ENCODE measurements at places on chromosomes 16 and 17.

DNA sequence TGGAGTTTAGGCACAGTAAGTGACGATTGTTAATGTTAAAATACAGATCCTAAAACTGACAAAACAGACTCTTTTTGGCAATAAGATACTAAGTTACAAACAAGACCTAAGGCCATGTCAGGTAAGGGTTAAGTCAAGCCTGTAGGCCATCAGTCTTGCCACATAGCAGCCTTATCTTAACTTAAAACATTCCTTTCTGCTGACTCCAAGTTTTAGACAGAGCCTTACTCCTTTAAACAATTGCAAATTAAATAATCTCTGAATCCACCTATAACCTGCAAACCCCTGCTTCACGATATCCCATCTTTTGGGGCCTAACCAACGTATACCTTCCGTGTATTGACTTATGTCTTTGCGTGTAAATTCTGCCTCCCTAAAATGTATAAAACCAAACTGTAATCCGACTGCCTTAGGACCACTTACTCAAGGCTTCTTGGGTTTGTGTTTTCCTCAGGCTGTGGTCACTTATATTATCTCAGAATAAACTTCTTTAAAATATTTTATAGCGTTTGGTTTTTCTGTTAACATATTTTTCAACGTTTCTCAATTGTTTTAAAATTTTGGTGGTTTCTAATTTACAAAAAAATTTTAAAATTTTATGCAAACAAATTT is 64.4 kb downstream of the EFCAB5 start:
- no peak for DNase-seq

DNA sequence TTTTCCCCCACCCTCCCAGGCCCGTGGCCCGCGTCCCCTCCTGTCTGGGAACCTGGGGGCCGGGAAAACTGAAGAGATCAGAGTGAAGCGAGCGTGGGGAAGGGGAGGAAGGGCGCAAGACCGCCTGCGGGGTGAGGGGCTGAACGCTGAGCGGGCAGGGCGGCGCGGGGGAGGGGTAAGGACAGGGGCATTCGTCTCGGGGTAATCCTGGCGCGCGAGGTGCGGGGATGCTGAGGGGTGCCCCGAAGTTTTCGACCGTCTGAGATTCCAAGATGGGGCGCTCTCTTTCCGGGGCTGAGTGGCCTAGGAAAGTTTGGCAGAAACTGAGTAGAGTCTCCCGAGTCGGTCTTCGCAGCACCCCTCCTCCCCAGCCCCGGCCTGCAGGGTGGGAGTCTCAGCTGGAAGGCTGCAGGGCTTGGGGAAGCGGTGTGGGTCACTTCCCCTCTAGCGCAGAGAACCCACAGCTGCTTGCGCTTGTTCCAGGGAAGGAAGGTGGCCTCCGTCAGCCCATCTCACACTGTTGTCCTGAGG is 555 bp downstream of the TTYH2 start:
- peak; percentile 53 for DNase-seq

DNA sequence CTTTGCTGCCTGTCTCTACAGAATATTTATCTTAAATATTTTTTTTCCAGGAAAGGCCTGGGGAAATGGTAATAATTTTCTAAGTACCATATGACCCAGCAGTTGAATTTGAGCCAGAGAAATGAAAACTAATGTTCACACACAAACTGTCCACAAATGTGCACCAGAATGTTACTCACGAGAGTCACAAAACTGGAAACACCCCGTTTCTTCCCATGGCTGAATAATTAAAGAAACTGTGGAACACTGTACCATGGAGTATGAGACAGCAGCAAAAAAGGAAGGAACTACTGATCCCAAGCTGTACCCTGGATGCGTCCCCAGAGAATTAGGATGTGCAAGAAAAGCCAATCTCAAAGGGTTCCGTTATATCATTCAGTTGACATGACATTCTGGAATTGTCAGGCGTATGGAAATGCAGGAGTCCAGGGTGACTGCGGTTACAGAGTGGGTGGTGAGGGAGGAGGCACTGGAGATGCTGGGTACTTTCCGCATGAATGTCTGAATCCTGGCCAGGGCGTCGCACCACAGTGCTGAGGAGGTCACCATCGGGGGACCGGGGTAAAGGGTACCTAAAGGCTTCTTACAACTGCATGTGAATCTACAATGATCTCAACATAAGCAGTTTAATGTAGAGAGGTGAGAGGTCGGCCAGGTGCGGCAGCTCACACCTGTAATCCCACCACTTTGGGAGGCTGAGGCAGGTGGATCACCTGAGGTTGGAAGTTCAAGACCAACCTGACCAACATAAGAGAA is 34.5 kb downstream of the USP22 start:
- no peak for DNase-seq

DNA sequence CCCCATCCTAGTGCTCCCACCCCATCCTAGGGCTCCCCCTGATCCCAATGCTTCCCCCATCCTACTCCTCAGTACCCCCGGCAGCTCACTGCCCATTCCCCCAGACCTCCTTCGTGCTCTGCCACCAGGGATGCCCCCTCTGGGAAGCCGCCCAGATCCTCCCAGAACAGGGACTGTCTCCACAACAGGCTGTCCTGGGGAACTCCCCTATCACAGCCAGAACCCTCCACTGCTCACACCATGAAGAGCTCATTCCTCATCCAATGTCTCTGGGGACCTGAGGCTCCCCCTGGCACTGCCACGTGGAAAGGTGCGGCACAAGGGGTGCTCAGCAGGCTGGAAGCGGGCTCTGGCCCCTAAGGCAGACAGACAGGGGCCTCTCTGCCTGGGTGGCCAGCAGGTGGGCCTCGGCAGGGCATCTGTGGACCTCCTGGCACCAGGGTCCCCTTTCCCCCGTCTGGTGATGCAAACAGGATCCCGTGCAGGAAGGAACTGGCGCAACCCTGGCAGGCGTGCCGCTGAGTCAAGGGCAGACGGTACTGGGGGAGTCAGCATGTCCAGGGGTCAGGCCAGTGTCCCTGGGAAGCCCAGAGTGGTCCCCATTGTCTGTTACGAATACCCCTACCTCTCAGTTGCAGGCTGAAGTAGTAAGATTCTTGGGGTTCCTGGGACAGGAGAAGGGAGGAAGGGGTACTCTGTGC is 14.8 kb upstream of the PVALEF start:
- DNase-seq: no peak

DNA sequence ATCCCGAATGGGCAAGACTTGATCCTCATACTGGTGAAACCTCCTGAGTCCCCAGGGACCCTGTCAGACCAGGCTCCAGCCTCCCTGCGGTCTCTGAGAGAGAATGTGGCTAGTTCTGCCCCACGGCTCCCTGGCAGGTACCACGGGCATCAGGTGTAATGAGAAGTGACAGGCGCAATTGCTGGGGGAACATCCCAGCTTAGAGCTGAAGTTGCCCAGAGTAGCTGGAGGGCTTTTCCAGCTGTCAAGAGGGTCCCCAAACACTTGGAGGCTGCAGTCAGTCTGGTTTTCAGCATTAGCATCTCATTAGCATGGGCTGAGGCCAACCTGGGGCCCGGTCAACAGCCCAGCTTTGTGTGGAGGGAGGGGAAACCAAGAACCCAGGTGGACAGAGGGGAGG is 100.0 kb upstream of the TMEM132E start:
- DNase-seq: no peak

GRCh38 chr17:28211811-28212210 is 107.2 kb upstream of the TMEM97 start:
- DNase-seq: no peak

DNA sequence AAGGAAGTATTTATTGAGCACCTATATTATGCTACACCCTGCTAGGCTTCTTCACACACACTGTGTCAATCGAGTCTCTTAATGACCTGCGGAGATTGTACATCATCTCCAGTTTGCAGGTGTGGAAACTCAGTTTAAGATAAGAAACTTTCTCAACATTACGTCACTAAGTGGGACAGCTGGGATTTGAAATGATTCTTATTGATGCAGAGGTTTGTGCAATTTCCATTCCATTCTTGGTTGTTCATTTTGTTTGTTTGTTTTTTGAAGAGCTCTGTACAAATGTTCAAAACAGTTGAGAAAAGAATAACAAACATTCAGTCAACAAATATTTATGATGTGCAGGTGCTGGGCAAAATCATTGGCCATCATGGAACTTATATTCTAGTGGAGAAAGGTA is 84.8 kb downstream of the MAP2K6 start:
- no peak for DNase-seq

DNA sequence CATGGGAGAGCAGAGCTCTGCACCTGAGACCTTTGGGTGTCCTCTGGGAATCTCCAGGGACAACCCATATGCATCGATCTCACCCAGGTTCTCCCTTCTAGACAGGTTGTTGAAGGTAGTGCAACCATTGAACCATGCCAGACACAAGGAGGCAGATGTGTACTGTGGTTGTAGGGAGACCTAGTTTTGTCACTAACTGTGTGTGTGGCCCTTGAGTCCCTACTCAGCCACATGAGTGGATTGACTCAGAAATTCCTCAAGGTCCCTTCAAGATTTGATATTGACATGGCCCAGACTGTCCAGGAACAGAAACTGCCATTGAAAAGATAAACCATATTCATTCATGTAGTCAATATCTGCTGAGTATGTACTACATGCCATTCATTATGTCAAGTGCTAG is 396.4 kb upstream of the CCL2 start:
- DNase-seq: no peak

All from right kidney (tissue), 9 donors.